Stimulated activated CD4-positive, alpha-beta T cell treated with anti-CD3 and anti-CD28 coated beads, Interleukin-4, amount 100 ng/mL, for 48 hours (primary cell): ENCODE measurements at places on chromosomes 7 and 10.

- peak; percentile 12 for DNase-seq
These were observed 117.5 kb upstream of the UNC5B start for GRCh38 chr10:71094712-71095390.

DNA sequence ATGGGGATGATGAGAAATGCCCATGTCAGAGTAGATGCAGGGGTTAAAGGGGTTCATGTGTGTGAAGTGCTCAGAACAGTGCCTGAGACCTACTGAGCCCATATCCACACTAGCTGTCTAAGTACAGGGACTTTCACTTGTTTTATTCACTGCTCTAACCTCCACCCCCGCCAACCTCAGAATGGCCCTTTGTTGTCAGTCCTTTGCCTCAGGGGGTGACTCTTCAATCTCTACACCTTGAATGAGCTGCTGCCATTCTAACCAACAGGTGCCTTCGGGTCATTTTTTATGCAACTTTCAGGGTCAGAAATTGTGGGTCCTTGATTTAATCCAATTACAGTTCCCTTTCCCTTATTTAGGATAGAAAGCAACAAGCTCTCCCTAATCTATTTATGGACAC lies 26.2 kb downstream of the VSTM4 start:
- no peak for DNase-seq

GRCh38 chr10:125260260-125260659 lies 99.9 kb upstream of the CTBP2 start:
- no peak for DNase-seq

GRCh38 chr10:119131512-119132240 lies 27.8 kb downstream of the DENND10 start:
- no peak for DNase-seq
